Fibroblast of gingiva (primary cell): ENCODE measurements at places on chromosomes 13 and 19.

- no peak for DNase-seq
Measured at GRCh38 chr19:8965887-8966286, 44.3 kb downstream of the MUC16 start.

GRCh38 chr19:4521170-4521887 is 3.0 kb upstream of the PLIN4 start:
- DNase-seq = peak; percentile 56

GRCh38 chr19:5914358-5914774 is 312 bp downstream of the CAPS start:
- no peak for DNase-seq

DNA sequence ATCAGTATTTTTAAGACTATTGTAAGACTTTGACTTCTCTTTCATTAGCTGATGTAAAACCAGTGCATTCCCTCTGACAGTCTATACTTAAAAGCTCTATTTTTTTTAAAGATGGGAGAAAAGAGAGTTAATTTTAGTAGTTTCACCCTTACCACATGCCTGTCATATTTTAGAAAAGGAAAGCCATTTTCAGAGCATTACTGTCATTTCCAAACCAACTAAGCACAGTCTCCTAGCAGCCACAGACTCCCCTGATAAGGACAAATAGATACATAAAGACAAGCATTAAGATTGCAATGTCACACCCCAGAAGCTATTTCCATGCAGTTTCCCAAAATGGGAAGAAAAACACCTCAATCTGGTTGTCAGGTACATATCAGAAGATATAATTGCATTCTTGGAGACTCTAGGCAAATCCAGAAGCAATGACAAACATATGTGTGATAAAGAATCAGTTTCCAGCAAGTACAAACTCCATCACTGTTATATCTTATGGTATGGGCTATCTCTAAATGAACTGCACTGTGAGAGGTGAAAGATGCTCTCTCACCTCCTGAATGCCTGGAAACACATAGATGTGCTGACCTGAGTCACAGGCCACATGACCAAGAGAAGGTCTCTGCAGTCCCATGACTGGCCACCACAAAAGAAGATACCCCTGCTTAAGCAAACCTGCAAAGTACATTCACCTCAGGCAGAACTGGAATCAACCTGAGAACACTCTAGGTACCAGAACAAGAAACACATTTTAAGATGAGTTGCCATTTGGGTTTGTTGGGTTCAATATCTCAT is 303.3 kb downstream of the POU4F1 start:
- DNase-seq = no peak

GRCh38 chr13:36801035-36801434 is 18.0 kb upstream of the RFXAP start:
- DNase-seq = no peak

DNA sequence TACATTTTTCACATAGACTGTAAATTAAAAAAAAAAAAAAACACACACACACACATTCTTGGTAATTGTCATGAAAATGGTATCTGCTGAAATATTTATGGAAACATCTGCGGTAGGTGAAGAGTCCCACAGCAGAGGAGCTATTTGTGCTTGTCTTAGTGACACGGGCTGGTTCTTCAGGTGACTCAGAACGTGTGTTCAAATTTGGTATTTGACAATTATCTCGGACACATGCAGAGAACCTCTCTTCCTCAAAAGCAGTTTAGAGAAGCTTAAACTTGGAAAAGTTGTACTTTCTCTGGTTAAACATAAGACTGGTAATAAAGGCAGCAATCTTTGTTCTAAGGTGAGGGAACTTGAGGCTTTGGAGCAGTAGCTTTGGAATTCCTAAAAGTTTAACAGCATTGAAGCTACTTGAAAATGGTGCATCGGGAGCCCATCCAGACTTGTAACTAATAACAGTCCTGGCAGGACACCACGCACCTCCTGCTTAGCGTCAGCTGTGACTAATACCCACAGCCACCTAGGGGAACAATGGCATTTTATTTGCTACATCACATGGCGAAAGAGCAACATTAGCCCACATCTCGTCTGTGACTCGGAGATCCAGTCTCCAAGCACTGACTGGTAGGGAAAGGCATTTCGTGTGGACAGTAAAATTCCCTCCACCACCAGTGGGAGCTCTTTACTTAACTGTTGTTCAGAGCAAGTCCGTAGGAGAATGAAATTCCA is 1505.1 kb upstream of the SLC10A2 start:
- peak; percentile 27 for DNase-seq

DNA sequence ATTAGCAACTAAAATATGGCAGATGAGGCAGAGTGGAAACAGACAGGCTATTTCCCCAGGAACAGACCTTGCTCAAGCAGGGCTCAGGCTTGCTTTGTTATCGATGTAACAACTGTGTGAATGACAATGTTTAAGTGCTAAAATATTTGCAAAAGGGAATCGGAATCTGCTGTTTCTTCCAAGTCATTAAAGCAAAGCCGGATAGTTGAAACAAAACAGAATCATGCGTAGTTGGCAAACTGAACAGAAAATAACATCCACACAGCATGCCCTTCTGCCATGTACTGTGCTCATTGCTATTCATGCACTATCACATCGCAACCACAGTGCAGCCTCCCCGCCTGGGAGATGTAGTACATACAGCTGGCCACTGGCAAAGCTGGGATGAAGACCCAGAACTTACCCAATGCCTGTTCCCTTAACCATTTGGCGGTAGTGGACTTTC is 799.1 kb downstream of the DIAPH3 start:
- no peak for DNase-seq

GRCh38 chr19:35641515-35642151 is at the start of gene ETV2:
TSS of gene ETV2 (plus strand) at chr19:35641745. CDS start at chr19:35642461, 716 bp downstream.
- DNase-seq = no peak

DNA sequence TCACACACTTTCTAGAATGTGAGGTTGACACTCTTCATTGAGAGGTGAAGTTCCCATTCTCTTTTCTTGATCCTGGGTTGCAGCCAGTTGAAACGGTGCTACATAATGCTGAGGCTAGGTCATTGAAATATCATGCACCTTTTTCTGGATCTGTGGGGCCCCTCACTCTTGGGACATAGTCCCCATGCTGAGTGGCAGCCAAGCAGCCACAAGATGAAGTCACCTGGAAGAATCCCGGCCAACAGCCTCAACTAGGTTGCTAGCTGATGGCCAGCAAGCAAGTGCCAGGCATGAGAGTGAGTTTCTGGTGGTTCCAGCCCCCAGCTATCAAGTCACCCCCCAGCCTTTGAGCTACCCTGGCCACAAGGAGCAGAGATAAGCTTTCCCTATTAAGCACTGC is 148.5 kb upstream of the TSHZ3 start:
- no peak for DNase-seq

GRCh38 chr13:96871469-96871868 is 122.8 kb downstream of the OXGR1 start:
- DNase-seq = no peak

GRCh38 chr19:5292822-5293611 is 47.6 kb downstream of the PTPRS start:
- peak; percentile 70 for DNase-seq

DNA sequence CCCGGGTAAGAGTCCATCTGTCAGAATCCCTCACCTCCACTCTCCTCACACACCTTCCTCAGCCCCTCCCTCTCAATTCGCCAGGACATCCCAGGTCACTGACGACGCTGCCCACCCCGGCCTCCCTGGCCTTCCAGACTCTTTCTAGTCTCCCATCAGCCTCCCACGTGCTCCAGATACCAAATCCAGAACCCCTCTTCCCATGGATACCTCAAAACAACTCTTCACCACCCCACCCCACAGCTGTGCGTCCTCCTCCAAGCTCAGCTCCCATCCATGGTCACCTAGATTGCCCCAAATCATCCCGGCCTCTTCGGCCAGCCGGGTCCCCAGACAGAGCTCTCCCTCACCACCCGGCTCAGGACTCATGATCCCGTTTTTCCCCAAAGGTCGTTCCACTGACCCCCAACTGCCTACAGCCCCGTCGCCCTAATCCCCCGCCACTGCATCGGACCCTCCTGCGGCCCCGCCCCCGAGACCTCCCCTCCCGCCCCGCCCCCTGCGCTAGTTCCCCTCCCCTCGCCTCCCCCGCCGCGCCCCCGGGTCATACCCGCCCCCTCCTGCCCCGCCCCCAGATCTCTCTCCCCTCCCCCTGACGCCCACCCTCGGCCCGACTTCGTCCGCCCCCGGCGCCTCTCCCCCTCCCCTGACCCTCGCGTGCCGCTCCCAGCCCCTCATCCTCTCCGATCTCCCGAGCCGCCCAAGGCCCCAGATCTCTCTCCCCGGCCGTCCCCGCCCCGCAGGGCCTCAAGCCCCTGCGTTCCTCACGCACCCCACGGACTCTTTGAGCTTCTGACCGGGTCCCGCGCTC is 546 bp downstream of the UBXN6 start:
- peak; percentile 75 for DNase-seq

DNA sequence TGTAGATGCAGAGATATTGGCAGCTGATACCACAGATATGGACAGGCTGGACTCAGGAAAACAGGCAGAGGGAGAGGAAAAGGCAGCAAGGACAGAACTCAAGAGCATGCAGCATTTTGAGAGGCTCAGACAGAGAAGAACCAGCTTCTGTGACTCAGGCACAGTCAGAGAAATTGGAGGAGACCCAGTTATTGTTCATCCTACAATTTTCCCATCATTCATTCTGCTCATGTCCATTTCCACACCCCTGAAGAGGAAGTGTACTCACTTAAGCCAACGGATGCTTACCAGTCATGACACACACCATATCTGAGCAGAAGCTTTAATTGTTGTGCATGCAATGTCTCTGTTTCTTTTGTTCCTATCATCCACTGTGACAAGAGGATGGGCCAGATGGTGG is 359.8 kb upstream of the HTR2A start:
- DNase-seq = peak; percentile 16

GRCh38 chr19:38945562-38946228 is 15.0 kb downstream of the MRPS12 start:
- DNase-seq = no peak

DNA sequence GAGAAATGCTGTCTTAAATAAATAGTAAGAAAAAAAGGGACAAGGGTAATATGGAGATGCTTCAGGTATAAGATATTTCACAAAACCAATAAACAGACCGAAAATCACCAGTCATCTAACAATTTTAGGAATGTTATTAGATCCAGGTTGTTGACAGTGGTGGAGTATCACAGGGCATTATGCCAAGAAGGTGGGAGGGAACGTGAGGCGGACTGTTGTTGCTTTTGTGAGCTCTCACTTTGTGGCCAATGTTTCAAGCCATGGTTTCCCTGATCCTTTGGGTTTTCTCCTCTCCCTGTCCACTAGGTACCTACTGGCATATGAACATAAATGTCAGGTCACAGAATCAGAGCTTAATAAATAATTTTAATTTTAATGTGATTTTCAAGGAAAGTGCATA is 790.3 kb upstream of the SLITRK1 start:
- DNase-seq = no peak

DNA sequence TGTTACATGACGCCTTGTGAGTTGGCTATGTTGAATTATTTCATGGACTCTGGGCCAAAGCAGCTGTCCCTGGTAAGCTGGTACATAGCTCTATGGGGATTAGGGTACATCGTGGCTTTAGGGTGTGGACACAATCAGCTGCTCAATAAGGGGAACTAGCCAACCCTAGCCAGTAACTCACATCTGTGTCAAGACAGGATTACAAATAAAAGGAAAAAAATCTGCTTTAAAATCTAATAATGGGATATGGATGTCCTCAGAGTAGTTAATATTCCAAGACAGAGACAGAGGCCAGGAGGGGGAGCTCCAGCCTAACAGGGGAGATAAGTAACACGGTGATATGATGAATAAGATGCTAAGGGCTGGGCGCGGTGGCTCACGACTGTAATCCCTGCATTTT is 21.1 kb upstream of the ZNF766 start:
- peak; percentile 23 for DNase-seq

GRCh38 chr13:24511816-24512196 is 772 bp downstream of the PARP4 start:
- no peak for DNase-seq

DNA sequence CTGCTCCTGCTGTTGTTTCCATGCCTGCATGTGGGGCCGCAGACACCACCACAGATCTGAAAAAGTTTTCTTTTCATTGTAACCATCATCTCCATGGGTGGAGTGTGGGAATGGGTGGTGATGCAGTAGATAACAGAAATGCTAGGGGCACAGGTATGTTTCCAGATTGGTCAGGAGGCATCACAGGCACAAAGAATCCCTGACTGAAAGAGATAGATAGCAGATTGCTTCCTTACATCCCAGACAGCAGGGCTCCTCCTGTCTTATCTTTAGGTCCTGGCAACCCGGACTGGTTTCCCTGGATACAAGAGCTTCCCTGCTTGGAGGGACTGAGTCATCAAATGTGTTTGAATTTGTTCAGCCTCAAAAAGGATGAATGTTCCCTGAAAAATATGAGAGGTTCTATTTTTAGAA is 1937.6 kb downstream of the PCDH9 start:
- no peak for DNase-seq

- no peak for DNase-seq
Measured at GRCh38 chr13:84962141-84962750, 837.0 kb downstream of the SLITRK6 start.

GRCh38 chr19:661427-662196 is 1.4 kb downstream of the RNF126 start:
- no peak for DNase-seq

DNA sequence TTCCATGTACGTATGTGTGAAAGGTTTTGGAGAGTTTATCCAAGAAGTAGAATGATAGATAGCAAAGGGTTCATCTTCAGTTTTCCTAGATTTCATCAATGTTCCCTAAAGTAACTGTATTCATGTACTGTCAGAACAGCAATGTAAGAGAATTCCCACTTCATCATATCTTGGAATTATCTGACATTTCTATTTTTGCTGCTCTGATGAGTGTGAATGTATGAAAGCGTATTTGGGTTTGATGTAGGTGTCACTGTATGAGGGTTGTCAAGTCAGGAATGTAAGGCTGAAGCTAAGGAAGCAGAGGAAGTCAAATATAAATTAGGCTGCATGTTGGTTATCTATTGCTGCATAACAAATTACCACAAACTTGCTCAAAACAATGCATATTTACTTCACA is 7.2 kb upstream of the KATNAL1 start:
- DNase-seq = no peak

GRCh38 chr13:32079587-32079986 is 48.0 kb downstream of the FRY start:
- no peak for DNase-seq

DNA sequence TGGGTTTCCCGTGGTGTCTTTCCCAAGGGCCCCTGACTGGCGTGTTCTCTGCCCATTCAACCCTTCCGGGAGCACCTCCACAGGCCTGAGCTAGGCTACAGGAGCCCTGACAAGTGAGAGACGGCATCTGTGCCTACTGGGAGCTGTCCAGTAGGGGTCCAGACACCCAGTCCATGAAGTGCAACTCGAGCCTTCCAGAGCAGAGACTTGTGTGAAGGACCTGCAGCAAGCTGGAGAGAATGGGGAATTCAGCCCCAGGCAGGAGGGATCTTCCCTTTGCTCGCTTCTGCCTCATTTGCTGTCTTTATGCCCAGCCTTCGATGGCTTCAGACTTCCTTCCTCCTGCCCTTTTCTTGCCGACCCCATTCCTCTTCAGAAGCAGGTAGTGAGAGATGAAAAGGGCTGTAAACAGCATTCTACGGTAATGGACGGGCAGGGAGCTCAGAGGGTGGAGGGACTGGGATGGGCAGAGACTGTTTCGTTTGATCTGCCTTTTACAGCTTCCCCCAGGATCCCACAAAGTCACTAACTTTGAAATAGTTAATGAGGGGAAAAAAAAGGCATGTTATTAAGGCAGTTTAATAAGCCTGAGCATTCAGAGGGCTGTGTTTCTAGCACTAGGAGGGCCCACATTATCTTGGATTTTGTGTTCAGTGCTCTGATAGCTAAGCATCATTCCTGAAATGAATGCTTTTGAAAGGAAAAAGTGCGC is 327.6 kb downstream of the FGF9 start:
- no peak for DNase-seq
